ENCODE measurements at places on chromosomes 4 and X. TPM values are rescaled to one million over a fixed set of nuclear protein-coding genes. Genes with fewer than 3 reads are reported as not detected.

The SCD5 gene
- 3.1 TPM for total RNA-seq

The EREG gene
- total RNA-seq: not detected

The LONRF3 gene
- 0.23 TPM for total RNA-seq

The BTC gene
- total RNA-seq: not detected

The ZCCHC4 gene
- 11.3 TPM for total RNA-seq

The TMEM144 gene
- not detected for total RNA-seq

The PNCK gene
- 0.58 TPM for total RNA-seq

The CFAP299 gene
- not detected for total RNA-seq

The PCYT1B gene
- total RNA-seq: not detected

The RIPPLY1 gene
- total RNA-seq: not detected

The AWAT2 gene
- not detected for total RNA-seq

The RHOH gene
- 159 TPM for total RNA-seq

The UCHL1 gene
- 0.34 TPM for total RNA-seq

The ZDHHC15 gene
- total RNA-seq: not detected

The CXorf51B gene
- total RNA-seq: not detected

The ZNF185 gene
- total RNA-seq: 0.97 TPM

The XAGE2 gene
- not detected for total RNA-seq

The NLGN4X gene
- total RNA-seq: not detected

The GPAT3 gene
- 2.8 TPM for total RNA-seq

The SLITRK4 gene
- not detected for total RNA-seq

The KCNIP4 gene
- total RNA-seq: not detected
